NCI-H1436 (cell line): ENCODE measurements at places on chromosomes 13 and 19.

- DNase-seq, result no peak
Observed at GRCh38 chr19:1521636-1522035, 2.2 kb upstream of the PLK5 start.

DNA sequence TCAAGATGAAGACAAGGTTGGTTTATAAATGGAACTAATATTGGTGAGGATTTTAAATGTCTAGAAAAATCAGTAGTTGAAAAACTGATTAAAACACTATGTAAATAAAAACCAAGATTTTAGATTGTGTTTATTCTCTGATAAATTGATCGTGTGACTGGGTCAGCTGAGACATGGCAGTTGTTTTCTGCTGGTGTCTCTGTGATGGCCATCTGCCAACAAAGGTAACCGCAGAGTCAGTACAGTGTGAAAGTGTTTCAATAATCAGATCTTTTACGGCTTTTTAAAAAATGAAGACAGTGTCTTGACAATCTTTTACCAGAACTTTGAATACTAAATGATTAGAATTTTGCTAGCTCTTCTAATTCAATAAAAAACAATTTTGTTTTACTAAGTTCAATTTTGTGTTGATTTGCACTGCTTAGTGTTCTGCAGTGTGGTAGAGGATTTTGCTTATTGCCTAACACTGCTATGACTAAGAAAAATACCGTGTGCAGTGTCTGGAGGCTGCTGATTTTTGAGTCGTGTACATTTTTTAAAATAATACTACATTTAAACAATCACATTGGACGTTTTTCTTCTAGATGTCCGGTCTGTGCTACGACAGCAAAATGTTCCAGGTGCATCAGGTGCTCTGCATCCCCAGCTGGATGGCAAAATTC is 32.7 kb upstream of the GPR183 start:
- no peak for DNase-seq

GRCh38 chr13:99282264-99283231 is 24.4 kb upstream of the GPR18 start:
- no peak for DNase-seq

- DNase-seq, result no peak
Observed at GRCh38 chr13:71939186-71939585, 72.2 kb upstream of the DACH1 start.

- no peak for DNase-seq
Observed at GRCh38 chr13:22648320-22648801, 532.4 kb upstream of the SGCG start.

GRCh38 chr19:35362261-35363000 is 4.2 kb downstream of the FFAR3 start:
- no peak for DNase-seq

GRCh38 chr19:50178320-50178719 is 15.2 kb upstream of the IZUMO2 start:
- DNase-seq, result no peak

DNA sequence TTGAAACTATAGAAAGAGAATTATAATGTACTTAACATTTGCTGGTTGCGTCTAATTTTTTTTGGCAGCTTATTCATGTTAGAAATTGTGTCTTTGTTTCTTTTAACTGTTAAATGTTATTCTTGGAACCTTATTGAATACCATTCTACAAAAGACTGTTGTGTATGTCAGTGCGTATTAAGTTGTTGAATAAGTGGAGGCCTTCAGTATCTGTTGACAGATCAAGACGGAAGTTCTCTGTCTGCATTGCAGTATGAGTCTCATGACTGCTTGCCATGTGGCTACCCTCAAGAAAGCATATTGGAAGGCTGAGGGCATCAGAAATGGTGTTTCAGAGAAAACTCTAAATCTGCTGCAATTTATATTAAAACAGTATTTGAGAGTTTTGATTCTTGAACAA is 8.5 kb downstream of the UBA2 start:
- no peak for DNase-seq

DNA sequence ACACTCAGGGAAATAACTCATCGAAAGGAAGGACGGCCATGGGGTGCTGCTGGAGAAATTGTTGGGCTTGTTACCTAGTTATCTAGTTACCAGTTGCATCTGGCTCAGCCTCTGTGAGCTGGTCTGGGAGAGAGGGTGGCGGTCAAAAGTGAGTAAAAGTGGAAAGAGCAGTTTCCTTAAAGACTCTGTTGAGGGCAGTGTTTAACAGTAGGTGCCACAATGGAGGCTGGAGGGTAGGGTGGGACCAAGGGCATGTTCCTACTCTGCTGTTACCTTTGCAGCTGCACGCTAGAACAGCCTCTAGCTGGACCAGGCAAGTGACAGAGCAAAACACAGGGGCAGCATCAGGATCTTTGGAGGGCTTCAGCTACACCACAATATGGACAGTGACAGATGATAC is 228.8 kb upstream of the STARD13 start:
- no peak for DNase-seq

- DNase-seq, result no peak
Observed at GRCh38 chr19:5091684-5092480, 123.0 kb downstream of the KDM4B start.

GRCh38 chr19:10823690-10824089 is 12.3 kb downstream of the TMED1 start:
- no peak for DNase-seq

DNA sequence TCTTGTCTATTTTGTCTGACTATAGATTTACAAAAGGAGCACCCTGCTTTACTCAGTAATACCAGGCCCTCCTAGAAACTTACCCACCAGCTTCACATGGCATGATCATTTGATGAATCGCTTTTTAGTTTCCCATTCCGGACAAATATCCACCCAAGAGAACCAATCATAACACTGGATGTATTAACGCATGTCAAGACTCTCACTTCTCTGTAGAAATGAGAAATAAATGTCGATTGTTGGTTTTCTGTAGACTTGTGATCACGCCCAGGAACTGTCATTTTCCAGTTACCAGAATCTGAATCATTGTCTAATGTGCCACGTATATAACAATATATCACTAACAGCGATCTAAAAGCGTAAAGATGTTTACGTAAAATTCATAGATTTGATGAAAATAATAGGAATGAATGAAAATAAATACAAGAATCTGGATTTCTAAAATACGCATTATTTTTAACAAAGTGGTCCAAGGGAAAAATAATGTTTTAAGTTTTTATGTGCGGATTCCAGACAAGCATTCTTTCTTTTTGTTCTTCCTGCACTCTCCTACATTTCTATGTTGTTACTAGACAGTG is 14.0 kb downstream of the CDX2 start:
- DNase-seq, result no peak

DNA sequence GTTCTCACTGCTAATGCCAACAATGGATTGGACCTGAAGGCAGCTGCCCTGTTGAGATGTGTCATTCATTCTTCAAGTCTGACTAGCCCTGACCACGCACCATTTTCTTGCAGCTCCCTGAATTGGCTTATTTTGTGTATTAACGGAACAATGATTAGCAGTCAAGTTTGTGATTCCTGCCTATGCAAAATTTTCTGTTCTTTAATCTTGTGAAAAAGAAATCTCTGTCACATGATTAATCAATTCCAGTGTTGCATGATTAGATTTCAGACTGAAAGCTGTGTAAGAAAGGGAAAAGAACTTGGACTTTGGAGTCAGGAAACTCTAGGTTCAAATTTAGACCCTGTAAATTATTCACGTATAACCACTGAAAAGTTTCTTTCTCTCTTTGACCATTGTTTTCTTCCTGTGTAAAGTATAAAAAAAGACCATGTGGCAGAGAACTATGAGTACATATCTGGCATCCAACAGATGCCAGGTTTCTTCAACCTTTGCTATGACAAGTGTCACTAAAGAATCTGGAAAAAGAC is 64.5 kb upstream of the SLC10A2 start:
- no peak for DNase-seq

- no peak for DNase-seq
Observed at GRCh38 chr19:15251749-15252397, 19.6 kb upstream of the EPHX3 start.

DNA sequence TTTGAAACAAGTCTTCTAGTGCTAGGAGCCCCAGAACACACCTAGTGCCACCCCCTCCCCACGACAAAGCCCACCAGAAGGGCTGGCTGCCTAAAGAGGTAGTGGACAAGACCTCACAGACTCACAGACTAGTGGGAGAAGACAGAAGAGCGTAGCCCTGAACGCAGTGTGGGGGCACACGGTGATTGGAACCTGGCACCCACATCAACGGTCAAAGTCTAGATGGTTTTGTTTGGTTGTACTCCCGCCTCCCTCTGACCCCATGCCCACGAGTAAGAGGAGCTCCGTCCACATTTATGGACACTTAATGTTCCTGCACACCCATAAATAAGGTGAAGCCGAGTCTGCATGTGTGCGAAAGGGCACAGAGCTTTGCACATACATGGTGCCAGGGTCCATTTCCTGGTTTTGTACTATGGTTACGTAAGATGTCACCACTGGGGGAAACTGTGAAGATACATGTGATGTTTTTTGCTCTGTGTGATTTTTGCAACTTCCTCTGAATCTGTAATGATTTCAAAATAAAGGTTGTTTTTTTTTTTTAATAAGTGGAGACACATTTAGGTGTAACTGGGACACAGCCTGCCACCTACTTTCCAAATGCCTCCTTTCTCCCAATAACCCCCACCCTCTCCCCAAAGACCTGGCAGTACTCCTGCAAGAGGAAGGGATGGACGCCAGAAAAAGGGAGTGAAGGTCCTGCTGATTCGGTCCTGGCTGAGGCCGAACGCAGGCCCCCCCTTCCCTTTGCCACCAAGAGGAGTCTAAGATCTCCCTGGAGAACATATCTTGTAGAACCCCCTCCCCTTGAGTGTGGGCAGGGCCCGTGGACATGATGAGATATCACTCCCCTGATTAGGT is 72.8 kb downstream of the GNG7 start:
- DNase-seq, result no peak

GRCh38 chr19:18736415-18737336 is 53.2 kb downstream of the CRTC1 start:
- no peak for DNase-seq

GRCh38 chr19:35216016-35216832 is 12.3 kb downstream of the FAM187B start:
- DNase-seq, result no peak

DNA sequence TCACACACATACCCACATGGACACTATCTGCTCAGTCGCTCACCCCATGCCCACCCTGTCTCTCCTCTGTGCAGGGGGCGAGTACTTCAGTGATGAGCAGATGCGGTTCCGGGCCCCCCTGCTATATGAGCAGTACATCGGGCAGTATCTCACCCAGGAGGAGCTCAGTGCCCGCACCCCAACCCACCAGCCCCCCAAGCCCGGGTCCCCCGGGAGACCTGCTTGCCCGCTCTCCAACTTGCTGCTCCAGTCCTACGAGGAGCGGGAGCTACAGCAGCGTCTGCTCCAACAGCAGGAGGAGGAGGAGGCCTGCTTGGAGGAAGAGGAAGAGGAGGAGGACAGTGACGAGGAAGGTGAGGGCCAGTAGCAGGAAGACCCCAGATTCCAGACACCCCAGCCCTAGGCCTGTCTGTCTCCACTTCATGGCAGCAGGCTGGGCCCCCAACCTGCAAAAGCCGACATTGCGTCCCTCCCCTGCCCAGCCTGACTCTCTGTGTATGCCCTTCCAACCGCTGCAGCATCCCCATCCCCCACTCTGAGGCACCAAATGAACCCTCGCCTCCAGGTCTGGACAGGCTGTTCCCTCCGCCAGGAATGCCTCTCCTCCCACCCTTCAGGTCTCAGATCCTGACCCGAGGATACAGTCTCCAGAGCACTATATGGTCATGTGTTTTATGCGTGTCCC is 9.7 kb downstream of the CCDC97 start:
- DNase-seq, result no peak

DNA sequence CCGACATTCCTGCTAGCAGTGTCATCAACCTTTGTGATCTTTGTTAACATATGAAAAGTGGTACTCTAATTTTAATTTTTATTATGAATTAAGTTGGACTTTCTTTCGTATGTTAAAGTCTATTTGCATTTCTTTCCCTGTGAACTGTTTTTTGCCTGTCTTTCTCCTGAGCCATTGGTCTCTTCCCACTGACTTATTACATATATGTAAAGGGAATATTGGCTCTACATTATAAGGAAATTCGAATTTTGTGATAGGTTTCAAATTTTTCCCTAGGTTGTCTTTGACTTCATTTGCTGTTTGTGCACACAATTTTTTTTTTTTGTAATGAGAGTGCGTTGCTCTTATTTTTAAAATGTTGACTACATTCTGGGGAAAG is 442 bp upstream of the CDC16 start:
- DNase-seq, result no peak

GRCh38 chr13:75806117-75806516 is 170.0 kb downstream of the LMO7 start:
- no peak for DNase-seq

- no peak for DNase-seq
Observed at GRCh38 chr13:91097269-91097668, 250.2 kb upstream of the MIR17HG start.

DNA sequence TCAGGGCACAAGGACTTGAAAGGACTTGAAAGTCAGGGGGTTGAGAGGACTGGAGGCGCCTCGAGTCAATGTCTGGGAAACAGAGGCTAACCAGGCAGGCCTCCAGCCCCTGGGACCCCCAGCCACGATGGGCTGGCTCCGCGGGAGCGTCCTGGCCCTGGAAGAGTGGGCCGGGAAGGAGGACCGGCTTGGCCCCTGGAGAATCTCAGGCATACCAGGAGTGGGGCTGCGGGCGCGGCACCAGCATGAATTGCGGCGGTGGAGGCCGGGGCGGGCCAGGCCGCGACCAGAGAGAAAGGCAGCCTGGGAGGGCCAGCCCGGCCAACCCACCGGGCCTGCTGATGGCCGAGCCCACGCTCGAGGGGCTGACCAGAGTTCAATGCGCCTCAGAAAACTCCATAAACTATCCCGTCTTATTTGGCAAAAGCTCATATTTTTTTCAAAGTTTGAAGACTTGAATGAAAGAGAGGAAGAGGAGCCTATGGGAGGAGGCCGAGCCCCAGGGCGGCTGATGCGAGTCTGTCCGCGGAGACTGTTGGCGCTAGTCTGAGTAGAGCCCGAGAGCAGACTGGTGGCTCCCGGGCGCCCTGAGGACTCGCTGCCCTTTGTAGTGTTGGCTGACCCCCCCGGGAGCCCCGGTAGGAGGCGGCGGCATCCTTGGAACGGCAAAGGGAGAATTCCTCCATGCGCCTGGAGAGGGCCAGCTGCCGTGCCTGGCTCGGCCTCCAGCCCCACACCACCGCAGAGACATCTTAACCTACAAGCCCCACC is 68.0 kb downstream of the MLLT1 start:
- no peak for DNase-seq

DNA sequence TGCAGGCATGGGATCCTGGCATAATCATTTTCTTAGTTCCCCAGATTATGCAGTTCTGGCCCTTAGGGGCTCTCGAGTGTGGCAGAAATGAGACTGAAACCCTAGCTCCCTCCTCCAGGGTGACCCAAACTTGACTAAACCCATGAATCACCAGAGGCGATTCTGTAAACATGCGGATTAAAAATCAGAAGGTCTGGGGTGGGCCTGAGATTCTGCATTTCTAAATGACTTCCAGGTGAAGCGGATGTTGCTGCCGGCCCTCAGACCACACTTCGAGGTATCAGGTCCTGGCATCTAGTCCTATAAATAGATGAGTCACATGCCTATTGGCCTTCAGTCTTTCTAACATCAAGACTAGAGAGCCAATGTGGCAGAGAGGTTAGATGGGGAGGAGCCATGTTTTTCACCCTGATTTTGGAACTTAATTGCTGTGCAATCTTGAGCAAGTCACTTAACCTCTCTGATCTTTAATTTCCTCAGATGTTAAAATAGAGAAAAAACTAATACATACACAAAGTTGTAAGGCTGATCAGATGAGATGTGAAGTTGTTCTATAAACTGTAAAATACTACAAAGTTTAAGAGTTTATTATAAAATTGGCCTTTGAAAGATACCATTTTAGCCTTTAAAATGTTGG is 431.2 kb downstream of the FOXO1 start:
- DNase-seq, result no peak

- no peak for DNase-seq
Observed at GRCh38 chr19:55486043-55486970, 1.3 kb downstream of the NAT14 start.
